Fibroblast of pulmonary artery (primary cell): ENCODE measurements at places on chromosomes 16 and 17.

- DNase-seq = no peak
These were observed 238.6 kb upstream of the GSE1 start for GRCh38 chr16:85374571-85374872.

DNA sequence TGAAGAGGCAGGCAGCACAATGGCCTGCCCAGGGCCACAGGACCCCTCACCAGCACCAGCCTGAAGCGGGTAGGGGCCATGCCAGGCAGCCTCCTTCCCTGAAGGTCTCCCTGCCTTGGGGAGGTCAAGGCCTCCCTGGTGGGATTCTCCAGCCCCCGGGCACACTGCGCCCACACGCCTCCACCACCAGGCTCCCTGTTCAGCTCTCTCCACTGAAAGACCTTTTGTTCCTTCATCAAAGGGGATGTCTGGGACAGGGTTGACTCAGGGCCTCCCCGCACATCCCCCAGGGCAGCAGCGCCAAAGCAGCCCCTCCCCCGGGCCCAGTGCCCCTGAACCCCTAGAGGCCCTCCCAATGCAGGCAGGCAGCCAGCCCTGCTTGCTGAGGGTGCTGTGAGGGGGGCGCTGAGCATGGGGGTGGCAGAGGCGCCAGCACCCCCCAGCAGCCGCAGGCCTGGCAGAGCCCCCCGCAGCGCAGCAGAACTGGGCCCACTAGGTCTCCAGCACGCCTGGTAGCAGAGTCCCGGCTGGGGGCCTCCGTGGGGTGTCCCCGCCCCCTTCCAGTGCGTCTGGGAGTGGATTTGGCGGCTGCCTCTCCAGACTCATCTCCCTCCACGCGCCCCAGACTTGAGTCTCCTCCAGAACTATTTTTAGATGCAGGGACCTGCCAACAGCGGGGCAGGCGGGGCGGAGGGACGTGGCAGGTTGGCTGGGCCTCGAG is 13.1 kb downstream of the BCAR1 start:
- peak; percentile 85 for DNase-seq

DNA sequence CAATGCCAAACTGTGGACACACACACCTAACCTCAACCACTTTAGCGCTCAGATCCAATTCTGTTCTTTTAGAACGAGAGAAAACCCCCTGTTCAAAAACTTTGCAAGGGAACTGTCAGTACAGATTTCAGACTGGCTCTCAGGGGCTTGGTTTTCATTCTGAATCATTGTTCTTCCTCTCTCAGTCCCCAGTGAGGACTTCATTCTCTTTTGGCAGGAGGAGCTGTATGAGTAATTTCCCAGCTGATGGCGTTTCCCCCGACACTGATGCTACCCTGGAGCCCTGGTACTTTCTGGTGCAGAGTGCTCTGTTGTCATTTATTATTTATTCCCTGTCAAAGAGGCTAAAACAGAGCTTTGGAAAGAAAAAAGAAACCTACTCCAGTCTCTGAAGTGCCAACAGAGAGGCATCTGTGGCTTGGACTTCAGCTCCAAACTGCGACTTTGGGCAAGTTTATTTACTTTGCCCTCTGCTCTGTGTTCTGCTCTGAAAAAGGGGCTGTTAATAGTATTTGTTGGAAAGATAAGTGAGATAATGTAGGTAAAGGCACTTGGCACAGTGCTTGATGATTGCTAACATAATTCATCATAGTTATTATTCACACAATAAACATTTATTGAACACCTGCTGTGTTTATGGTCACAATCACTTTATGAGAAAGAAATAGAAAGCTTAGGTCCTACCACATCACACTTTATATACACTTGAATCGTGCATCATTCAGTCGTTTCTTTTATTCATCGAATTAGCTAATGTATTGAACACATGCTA is 28.3 kb downstream of the ETV4 start:
- peak; percentile 72 for DNase-seq

GRCh38 chr16:62383941-62384340 is 347.7 kb upstream of the CDH8 start:
- DNase-seq = no peak

DNA sequence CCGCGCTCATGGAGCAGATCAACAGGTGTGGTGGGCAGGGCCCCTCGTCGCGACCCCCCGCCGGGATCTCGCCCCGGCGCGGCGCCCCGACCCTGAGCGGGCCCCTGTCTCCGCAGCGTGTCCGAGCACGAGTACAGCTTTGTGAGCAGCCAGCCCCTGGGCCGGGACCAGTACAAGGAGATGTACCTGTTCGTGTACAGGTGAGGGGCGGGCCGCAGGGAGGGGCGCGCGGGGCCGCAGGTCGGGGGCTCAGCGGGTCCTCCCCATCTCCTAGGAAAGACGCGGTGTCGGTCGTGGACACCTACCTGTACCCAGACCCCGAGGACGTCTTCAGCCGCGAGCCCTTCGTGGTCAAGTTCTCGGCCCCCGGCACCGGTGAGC is 848 bp downstream of the DNASE1L2 start:
- DNase-seq = no peak

- no peak for DNase-seq
These were observed 425.1 kb downstream of the SLC39A11 start for GRCh38 chr17:72667096-72668063.
